Mucosa of gallbladder (tissue), 1 donor: ENCODE measurements at places on chromosomes 4 and X. TPM values are rescaled to one million over a fixed set of nuclear protein-coding genes. Genes with fewer than 3 reads are reported as not detected.

DNA sequence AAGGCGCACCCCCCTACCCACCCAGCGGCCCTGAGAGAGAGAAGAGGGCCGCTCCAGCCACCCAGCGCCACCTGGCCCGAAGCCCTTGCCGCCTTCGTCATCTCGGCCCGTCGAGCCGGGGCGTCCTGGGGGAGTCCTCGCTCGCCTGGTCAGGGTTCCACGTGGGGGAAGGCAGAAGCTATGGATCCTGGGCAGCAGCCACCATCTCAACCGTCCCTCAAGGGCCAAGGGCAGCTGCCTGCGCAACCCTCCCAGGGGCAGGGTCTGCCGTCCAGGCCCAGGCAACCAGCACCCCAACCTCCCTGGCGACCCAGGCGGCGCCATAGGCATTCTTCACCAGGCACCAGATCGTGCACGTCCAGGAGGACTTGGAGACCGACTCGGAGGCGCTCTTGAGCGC is 51.5 kb upstream of the IL13RA2 start:
- no peak for DNase-seq

GRCh38 chrX:12977761-12978204 is 2.9 kb downstream of the TMSB4X start:
- no peak for DNase-seq

DNA sequence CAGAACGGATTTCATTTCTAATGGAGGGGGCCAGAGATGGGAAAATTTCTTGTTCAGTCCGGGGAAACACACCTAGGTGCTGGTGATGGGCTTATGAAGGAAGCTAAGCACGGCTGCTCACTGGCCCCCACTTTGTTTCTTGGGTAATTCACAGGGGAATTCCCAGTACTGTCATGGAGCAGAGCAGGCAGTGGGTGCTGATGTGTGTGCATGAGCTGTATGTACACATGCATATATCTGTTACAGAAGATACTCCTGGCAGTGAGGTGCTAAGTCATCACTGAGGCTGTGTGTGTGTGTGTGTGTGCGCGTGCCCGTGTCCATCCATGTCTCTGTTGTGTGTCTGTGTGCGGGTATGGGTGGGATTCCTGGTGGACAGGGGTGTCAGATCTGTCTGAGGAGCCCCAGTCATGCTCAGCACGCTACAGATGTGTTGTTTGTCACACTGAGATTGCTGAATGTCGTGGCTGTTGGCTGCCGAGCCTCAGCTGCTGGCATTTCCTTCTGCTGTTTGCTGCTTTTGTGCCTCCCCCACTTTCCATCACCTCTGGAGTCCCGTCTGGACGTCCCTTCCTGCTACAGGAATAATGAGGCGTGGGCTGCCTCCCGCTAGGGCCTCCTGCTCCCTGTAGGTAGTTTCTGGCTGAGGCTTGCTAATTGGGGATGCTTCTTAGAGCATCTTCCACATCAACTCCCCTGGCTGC is 53.3 kb downstream of the JADE1 start:
- DNase-seq: no peak

- DNase-seq: no peak
Observed at GRCh38 chrX:110667706-110668105, 127.9 kb downstream of the CHRDL1 start.

DNA sequence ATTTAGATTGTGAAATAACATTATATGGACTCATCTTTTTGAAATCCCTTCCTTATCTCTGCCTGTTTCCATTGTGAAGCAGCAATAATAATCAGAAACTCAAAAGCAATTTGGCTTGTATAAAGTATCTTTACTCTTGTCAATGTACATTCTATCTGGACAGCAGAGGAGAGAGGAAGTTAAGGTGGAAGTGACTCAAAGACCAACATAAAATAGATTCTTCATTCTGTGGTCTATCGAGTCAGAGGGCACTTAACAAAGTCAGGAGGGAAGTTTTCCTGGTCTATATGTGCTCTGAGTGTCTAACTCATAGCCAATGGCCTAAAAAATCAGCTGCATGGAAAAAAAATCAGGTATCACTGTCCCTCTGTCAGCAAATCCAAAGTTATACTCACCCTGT is 155.5 kb downstream of the EMCN start:
- no peak for DNase-seq

DNA sequence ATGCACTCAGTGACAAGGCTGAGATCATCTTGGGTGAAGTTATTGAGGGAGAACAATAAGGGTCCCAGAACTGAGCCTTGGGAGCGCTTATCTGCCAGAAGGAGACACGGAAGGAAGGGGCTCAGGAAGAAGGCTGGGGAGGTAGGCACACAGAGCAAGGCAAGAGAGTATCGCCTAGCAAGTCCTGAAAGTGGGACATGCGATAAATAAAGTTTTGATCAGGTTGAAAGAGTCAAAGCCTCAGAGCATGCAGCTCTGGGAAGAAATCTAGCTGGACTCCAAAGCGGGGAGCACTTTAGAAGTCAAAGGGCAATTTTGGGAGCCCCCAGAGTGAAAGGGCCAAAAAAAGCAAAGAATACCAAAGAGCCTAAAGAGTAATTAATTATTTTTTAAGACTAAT is 17.7 kb upstream of the ANXA3 start:
- no peak for DNase-seq

- no peak for DNase-seq
Observed at GRCh38 chr4:138311771-138312535, 69.8 kb upstream of the SLC7A11 start.

- no peak for DNase-seq
Observed at GRCh38 chrX:152901816-152902501, 4.1 kb downstream of the ZNF185 start.

GRCh38 chr4:7700665-7701064 is 239.0 kb downstream of the AFAP1 start:
- DNase-seq: no peak

GRCh38 chr4:168272488-168272887 is 46.1 kb downstream of the DDX60 start:
- no peak for DNase-seq

- DNase-seq: no peak
Observed at GRCh38 chrX:151984328-151984727, 9.9 kb upstream of the GABRE start.

DNA sequence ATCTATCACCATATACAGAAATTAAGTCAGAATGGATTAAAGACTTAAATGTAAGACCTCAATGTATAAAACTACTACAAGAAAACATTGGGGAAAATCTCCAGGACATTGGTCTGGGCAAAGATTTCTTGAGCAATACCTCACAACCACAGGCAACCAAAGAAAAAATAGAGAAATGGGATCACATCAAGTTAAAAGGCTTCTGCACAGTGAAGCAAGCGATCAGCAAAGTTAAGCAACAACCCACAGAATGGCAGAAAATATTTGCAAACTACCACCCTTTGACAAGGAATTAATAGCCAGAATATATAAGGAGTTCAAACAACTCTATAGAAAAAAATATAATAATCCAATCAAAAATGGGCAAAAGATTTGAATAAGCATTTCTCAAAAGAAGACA is 236.9 kb upstream of the EMCN start:
- DNase-seq: no peak

- no peak for DNase-seq
Observed at GRCh38 chr4:83371936-83372335, 37.3 kb upstream of the HPSE start.

DNA sequence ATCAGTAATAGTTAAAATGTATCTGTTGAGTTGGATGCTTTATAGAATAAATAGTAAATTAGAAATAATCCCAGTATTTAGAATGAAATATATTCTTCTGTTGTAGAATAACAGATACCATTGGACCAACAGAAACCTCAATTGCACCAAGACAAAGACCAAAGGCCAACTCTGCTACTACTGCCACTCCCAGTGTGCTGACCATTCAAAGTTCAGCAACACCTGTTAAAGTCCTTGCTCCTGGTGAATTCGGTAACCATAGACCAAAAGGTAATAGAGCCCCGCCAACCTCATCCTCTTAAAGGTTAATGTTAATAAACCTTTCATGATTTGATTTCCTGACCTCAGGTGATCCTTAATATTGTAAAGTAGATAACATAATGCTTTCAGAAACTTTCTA is 73.8 kb downstream of the PAQR3 start:
- no peak for DNase-seq

GRCh38 chrX:80174925-80175574 is 160.5 kb downstream of the TBX22 start:
- no peak for DNase-seq

GRCh38 chr4:5050520-5051277 is 581 bp upstream of the STK32B start:
- DNase-seq: peak; percentile 73

GRCh38 chr4:142160509-142160908 is 524.1 kb downstream of the IL15 start:
- DNase-seq: peak; percentile 24

GRCh38 chr4:76292730-76293129 is 13.8 kb upstream of the STBD1 start:
- DNase-seq: no peak

GRCh38 chr4:137267024-137267423 is 265.3 kb downstream of the PCDH18 start:
- DNase-seq: no peak

- DNase-seq: no peak
Observed at GRCh38 chr4:108398316-108398715, 222.1 kb upstream of the RPL34 start.

DNA sequence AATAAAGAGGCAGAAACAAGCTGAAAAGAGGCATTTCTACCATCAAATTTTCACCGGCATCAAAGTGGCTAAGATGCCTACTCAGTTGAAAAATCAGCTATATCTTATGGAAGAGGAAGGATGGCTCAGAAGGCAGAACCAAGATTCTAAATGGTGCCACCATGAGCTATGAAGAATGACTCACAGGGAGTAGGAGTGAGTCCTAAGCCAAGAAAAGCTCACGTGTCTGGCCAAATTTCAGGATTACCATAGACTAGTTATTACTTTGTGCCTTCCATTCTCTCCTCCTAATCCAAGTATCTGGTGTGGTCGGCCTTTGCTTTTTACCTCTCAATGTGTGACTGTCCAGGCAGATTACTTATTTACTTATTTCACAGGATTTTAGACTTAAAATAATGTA is 54.8 kb downstream of the BMP3 start:
- no peak for DNase-seq

DNA sequence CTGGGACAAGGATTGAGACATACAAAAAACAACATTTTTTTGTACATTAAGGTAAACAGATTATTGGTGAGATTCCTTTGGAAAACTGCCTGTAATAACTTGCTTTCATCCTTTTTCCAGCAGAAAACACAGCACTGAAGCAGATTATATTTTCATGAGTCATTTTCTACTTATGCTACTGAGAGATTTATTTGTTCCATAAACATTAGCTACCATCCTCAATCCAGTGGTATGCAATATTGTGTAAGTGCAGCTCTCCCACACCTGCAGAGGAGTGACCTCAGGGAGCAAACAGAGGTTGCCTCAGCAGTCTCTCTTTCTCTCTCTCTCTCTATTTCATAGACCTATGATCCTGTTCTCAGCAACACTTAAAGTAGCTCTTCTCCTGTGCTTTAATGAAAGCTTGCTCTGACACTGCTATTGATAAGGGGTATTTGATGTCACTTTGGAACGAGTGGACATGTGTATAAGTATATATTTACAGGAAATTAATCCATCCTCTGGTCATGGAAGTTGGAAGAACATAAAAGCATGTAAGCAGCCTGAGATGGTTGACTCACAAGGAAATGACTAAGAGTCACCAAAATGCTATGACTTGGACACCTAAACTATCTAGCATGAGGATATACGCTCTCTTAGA is 163.7 kb upstream of the SPANXC start:
- DNase-seq: no peak

DNA sequence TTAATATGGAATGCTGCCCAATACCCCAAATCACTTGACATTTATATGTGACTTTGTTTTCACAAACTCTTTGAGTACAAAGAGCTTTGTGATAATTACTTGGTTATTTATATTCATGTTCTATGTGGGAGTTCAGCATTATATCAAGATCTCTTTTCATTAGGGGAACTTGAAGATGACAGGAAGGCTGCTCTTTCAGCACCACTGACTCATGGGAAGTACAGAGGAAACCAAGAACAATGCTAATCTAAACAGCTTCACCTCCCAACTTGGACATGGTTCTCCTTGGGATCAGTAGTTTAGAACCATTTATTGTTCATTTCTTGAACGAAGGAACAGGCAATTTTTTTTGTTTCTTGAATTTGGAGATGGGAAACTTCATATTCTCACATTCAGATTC is 184.0 kb upstream of the AFF2 start:
- no peak for DNase-seq

GRCh38 chrX:139881572-139881971 is 51.3 kb downstream of the ATP11C start:
- DNase-seq: no peak

DNA sequence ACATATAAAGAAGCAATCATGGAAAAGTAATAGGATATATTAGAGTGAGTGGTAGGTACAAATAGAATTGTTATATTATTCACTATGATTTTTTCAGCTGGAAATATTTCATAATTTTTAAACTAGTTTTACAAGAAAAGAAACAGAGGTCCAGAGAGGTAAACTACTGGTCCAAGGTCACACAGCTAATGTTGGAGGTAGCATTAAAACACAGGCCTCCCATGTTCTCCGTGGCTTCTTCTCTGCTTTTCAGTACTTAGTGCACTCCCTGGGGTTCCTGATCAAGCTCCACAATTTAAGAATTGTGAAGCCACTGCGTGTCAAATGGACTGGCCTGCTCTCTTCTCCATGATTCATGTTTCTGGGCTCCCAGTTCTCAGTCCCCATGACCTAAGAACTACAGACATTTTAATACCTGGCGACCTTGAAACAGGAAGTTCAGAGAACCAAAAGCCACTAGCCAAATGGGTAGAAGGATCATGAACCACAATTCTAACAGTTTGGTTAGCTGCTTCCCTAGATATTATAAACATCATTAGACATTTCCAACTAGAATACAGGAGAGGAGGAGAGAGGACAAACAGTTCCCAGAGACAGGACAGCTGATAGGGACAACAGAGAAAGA is 172.0 kb upstream of the KLF3 start:
- no peak for DNase-seq

DNA sequence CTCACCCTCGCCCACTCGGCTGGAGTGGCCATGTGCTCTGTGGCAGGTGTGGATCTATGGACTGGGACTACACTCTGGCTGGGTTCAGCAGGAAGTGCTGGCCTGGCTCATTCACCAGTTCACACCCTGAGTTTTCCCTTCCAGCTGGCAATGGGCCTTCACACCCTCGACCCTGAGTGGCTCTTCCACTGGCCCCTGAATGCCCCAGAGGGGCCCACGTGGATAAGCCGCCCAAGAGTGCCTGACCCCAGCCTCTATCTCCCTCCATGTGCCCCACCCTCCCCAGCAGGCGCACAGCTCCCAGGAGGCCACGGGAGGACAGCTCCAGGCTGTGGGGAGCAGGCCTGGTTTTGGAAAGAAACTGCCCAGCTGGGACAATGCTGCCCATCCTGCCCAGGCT is 234.1 kb downstream of the AFAP1 start:
- DNase-seq: no peak

GRCh38 chrX:129462707-129463106 is 60.6 kb downstream of the SMARCA1 start:
- DNase-seq: no peak

Gene NCAPG
- 1.4 TPM for total RNA-seq

Gene OTUD5
- total RNA-seq: 57.3 TPM

Gene MAP7D2
- total RNA-seq: 5.2 TPM

Gene SPACA5
- total RNA-seq: not detected

Gene VCX2
- not detected for total RNA-seq

Gene WDR45
- total RNA-seq: 65.5 TPM

Gene ATP2B3
- total RNA-seq: not detected

Gene S100P
- total RNA-seq: 33.4 TPM

Gene MAGEB10
- total RNA-seq: not detected

Gene CSAG2
- not detected for total RNA-seq

Gene UGT2A3
- 170 TPM for total RNA-seq

Gene DUSP21
- not detected for total RNA-seq

Gene SPANXB1
- not detected for total RNA-seq

Gene IL21
- total RNA-seq: not detected
